ENCODE measurements at places on chromosomes 5 and 9. TPM values are rescaled to one million over a fixed set of nuclear protein-coding genes. Genes with fewer than 3 reads are reported as not detected.

Gene NDOR1
- 8.6 TPM for total RNA-seq

Gene SLC34A3
- not detected for total RNA-seq

Gene GDNF
- total RNA-seq, result 0.54 TPM

Gene ANKRD20A1
- total RNA-seq, result 0.27 TPM

Gene NEUROG1
- not detected for total RNA-seq
